ENCODE measurements at places on chromosomes 3 and 15.

GRCh38 chr15:83310521-83311456, 26.3 kb upstream of the BNC1 start:
- DNase-seq: no peak

DNA sequence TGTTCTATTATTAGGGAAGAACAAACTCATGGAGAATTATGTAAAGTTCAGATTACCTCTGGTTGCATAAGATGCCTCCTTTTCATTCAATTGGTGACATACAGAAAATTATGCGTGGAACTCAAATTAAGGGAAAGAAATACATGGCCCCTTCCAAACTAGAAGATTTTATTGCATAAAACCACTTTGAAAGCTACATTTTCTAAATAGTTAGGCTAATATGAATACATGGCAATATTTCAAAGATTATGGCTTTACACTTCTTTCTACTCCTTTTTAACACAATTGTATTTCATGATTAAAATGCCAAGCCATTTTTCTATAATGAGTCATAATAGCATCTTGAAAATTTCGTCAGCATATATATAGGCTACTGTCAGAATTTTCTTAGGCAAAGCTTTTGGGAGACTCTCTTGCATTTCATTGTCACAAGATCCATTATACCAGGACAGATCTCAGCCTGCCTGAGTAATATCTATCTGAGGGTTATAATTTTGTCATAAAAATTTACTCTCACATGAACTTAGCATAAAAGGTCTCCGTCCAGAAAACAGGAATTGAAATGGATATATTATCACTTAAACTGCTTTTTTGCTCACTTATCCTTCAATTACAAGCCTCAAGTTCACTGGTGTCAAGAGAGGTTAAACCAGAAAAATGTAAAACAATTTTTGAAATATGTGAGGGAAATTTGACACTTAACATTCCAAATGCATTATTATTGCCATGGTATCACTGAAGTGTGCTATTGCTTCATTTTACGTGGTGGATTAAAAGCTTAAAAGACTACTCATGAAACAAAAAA, 37.1 kb downstream of the CPA3 start:
- no peak for DNase-seq

GRCh38 chr15:87940768-87941167, 315.8 kb downstream of the NTRK3 start:
- peak; percentile 60 for DNase-seq

- DNase-seq: no peak
Observed at GRCh38 chr3:132785292-132785691, 63.1 kb upstream of the NPHP3 start.

DNA sequence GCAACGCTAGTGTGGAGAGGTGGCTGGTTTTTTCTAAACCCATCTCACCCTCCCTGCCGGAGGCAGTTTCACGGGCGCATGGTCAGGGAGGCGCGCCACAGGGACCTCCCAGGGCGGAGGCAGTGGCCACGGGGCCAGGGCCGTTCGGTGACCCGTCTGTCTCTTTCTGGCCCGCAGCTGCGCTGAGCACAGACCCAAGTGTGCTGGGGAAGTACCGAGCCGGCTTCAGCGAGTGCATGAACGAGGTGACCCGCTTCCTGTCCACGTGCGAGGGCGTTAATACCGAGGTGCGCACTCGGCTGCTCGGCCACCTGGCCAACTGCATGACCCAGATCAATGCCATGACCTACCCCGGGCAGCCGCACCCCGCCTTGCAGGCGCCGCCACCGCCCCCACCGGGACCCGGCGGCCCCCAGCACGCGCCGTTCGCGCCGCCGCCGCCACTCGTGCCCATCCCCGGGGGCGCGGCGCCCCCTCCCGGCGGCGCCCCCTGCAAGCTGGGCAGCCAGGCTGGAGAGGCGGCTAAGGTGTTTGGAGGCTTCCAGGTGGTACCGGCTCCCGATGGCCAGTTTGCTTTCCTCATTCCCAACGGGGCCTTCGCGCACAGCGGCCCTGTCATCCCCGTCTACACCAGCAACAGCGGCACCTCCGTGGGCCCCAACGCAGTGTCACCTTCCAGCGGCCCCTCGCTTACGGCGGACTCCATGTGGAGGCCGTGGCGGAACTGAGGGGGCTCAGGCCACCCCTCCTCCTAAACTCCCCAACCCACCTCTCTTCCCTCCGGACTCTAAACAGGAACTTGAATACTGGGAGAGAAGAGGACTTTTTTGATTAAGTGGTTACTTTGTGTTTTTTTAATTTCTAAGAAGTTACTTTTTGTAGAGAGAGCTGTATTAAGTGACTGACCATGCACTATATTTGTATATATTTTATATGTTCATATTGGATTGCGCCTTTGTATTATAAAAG, 1.8 kb downstream of the HES1 start:
- DNase-seq: peak; percentile 31

- DNase-seq: peak; percentile 87
Observed at GRCh38 chr3:186361762-186362536, at the start of gene DGKG. DGKG (minus strand) TSS chr3:186362234; CDS start chr3:186320459, 41,775 bp downstream.

DNA sequence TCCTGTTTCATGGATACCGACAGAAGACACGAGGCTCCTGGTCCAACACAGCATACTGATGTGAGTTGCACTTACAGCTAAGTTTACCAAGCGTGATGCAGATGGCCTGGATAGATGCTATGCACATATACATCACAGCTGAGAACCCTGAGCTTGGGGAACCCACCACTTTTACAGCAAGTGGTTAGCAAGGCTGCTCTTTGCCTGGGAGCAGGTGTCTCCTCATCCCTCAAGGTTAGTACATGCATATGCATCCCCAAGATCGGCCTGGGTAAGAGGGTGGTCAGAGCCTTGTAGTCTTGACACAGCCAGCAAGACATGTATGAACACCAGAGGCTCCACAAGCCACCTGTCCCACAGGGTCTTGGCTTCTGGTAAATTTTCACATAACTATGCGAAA, 28.3 kb downstream of the LRRC2 start:
- no peak for DNase-seq

DNA sequence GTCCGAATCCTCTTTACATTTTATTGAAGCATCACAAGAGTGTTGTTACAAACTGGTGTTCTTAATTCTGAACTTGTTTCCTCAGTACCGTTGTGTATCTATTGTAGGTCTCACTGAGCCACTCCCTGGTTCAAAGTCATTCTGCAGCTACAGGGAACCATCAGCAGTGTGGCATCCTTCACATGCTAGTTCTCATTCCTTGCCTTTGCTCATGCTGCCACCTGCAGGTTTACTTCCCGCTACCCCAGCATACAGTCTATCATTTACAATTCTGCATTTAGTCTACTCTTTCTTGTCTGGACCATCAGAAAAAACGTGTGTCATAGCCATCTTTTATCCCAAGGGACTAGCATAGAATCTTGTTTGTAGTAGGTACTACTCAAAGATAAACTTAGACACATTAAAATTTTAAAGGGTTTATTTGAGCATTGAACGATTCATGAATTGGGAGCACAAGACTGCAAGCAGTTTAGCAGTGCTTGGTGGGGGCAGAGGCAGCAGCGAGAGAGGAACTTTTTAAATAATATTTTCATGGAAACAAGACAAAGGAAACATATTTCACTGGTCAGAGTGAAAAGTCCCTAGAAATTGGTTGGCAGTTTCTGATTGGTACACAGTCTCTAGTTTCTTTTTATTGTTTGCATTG, 402.1 kb downstream of the CADM2 start:
- no peak for DNase-seq

- DNase-seq: no peak
Observed at GRCh38 chr15:39564972-39565665, 15.8 kb upstream of the THBS1 start.

- DNase-seq: no peak
Observed at GRCh38 chr15:96011136-96011535, 319.4 kb upstream of the NR2F2 start.

GRCh38 chr3:189488241-189488767, 142.9 kb upstream of the TP63 start:
- DNase-seq: no peak

GRCh38 chr15:101578443-101578894, 73.7 kb downstream of the TM2D3 start:
- peak; percentile 2 for DNase-seq

DNA sequence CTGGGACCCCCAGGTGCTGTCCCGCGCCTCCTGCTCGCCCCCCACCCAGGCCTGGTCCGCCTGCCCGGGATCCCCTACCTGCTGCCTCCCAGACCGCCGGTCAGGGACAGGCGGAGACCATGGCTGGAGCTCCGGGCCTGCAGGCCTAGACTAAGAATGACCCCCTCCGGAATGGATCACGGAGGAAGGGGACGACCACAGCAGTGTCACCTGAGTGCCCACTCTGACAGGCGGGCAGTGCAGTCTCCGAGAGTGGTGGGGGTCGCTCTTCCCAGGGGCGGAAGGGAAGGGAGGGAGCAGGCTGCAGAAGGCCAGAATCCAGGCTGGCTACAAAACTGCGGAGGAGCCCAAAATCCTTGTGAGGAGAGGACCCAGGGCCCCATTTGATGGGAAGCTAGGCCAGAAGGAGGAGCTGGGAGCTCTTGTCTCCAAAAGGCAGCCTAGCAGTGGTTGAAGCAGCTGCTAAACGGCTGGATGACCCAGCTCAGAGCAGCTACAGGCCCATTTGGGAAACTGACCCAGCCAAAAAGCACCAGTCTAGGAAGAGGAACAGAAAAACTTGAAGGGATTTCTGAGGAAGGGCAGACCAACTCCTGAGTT, 908 bp upstream of the RAB43 start:
- DNase-seq: peak; percentile 46

GRCh38 chr3:140752499-140752898, 74.6 kb downstream of the TRIM42 start:
- DNase-seq: no peak
